ENCODE measurements at places on chromosomes 12 and 14.

- H3K36me3 ChIP-seq: no peaks in the 10 kb centered on the region
- no peaks in the 10 kb centered on the region for H3K27me3 ChIP-seq
- H3K27ac ChIP-seq: peak overlapping the region; percentile 98
- DNase-seq: peak; percentile 80
- peaks cover 68% of the 10 kb centered on the region for H3K4me1 ChIP-seq
- H3K4me3 ChIP-seq: no peak overlapping the region
These were observed 474.9 kb downstream of the ATP23 start for GRCh38 chr12:58416236-58416635.

GRCh38 chr12:49920241-49920914 lies 16.7 kb upstream of the FAIM2 start:
- H3K36me3 ChIP-seq: no peaks in the 10 kb centered on the region

GRCh38 chr12:53325511-53326061 lies 4.2 kb upstream of the AAAS start:
- H3K4me3 ChIP-seq: peak overlapping the region; percentile 82
- no peak overlapping the region for H3K27ac ChIP-seq
- H3K36me3 ChIP-seq: no peaks in the 10 kb centered on the region

- peaks cover 11% of the 10 kb centered on the region for H3K27me3 ChIP-seq
These were observed 71.6 kb upstream of the PSMC1 start for GRCh38 chr14:90184571-90185266.

DNA sequence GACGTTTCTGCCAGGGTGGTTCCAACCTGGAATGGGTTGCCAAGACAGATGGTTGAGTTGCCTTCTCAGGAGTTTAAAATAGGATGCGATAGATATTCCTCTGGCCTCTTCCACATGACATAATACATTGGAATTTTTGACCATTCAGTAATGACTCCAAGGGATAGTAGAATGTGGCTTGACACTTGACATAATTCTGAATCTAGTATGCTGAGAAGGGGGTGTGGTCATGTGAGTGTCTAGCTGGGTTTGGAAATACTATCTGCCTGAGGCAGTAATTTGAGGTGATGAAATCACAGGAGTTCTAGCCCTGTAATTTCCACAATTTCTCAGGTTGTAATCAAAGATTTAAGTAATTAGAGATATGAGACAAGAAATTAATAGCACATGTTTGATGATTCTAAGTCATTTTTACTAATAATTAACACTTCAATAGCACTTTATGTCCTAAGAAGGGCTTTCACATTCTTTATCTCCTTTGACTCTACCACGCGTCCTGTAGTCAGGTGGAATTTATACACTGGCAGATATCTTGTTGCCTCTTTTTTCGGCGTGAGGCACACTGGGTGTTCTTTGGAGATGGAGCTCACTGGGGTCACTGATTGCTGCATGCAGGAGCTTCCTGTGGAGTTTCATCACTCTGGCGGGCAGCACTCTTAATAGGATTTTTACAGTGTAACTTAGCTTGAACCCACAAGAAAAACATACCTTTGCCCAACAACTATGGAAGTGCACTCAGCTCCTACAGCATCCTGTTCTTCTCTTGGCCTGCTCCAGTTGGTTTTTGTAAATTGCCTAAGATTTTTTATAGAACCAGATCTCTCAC lies 3.2 kb upstream of the AMIGO2 start:
- no peaks in the 10 kb centered on the region for H3K36me3 ChIP-seq
- peak overlapping the region; percentile 26 for H3K27ac ChIP-seq
- no peak overlapping the region for H3K4me3 ChIP-seq
- H3K4me1 ChIP-seq: peaks cover 78% of the 10 kb centered on the region

DNA sequence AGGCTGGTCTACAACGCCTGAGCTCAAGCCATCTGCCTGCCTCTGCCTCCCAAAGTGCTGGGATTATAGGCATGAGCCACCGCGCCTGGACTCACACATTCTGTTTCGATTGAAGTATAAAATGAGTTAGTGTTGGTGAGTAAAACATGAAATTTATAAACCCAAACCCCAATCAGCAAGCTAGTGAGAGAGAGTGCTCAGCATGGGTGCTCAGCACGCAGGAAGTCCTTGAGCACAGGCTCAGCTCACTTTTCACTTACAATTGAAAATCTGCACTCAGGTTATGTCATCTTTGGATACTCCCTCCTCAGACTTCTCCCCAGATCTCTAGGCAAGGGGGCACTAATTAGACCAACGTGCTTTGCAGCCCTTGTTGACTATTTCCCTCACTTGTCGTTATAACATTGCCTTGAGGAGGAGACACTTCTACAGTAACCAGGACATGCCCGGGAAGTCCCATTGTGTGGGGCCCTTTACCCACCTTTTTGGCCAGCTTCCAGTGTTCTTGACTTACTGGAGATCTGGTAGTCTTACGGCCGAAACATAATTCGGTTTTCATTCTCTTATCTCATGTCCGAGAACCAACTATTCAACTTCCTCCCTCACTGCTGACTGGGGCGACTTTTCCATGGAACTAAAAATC lies 68.5 kb upstream of the AMN1 start:
- H3K4me1 ChIP-seq: no peaks in the 10 kb centered on the region
- H3K27me3 ChIP-seq: no peaks in the 10 kb centered on the region
- no peak overlapping the region for H3K4me3 ChIP-seq
- no peak for DNase-seq

DNA sequence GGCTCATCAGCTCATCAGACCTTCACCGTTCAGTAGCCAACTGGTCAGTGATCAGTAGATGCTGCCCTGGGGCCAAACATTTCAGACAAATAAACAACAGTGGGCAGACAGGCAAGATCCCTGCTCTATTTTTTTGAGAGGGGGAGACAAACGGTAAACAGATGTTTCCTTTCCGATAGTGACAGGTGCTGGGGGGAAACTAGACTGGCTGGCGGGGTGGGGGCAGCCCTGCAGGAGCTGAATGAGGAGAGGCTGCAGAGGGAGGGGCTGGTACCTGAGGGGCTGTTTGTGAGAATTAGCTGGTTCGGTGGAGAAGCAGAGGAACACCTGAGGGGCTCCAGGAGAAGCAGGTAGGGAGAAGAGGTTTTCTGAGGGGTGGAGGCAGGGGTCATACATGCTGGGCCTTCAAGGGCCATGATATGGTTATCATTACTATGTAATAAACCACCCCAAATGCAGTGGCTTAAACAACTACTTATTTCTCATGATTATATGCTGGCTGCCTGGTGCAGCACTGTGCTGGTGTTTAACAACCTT lies 8.2 kb upstream of the GOLGA3 start:
- no peak overlapping the region for H3K4me3 ChIP-seq
- H3K4me1 ChIP-seq: no peaks in the 10 kb centered on the region
- peaks cover 13% of the 10 kb centered on the region for H3K36me3 ChIP-seq

- peaks cover 28% of the 10 kb centered on the region for H3K4me1 ChIP-seq
- H3K27me3 ChIP-seq: no peaks in the 10 kb centered on the region
- H3K27ac ChIP-seq: peak overlapping the region; percentile 97
- peak; percentile 58 for DNase-seq
These were observed 1.4 kb downstream of the ATF1 start for GRCh38 chr12:50765095-50765911.

DNA sequence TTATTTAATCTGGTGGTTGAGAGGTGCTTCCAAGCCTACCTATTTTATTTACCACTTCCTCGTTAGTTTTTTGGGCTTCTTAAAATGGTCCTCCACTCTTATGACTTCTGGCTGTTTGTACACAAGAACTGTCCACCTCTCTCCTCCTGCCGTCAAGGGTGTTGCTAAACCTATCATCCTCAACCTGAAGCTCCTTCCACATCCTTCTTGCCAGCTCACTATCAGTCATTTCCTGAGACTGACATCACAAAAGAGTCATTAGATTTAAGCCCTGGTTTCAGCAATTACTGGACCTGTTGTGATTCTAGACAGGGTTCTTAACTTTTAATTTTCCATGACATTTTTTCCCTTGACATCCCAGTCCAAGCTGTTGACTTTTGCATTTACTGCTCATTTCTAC lies 91.9 kb downstream of the BICD1 start:
- DNase-seq: peak; percentile 78
- H3K36me3 ChIP-seq: no peaks in the 10 kb centered on the region
- peaks cover 9% of the 10 kb centered on the region for H3K4me1 ChIP-seq
- no peaks in the 10 kb centered on the region for H3K27me3 ChIP-seq
- H3K4me3 ChIP-seq: no peak overlapping the region
- peak overlapping the region; percentile 76 for H3K27ac ChIP-seq

- H3K27me3 ChIP-seq: no peaks in the 10 kb centered on the region
- H3K4me1 ChIP-seq: peaks cover 19% of the 10 kb centered on the region
- peak; percentile 62 for DNase-seq
- 0 out of 2 replicates have a peak, but pooled peaks cover 3% of the 10 kb centered on the region for H3K36me3 ChIP-seq
These were observed 151.7 kb upstream of the RTL1 start for GRCh38 chr14:101055106-101055662.

DNA sequence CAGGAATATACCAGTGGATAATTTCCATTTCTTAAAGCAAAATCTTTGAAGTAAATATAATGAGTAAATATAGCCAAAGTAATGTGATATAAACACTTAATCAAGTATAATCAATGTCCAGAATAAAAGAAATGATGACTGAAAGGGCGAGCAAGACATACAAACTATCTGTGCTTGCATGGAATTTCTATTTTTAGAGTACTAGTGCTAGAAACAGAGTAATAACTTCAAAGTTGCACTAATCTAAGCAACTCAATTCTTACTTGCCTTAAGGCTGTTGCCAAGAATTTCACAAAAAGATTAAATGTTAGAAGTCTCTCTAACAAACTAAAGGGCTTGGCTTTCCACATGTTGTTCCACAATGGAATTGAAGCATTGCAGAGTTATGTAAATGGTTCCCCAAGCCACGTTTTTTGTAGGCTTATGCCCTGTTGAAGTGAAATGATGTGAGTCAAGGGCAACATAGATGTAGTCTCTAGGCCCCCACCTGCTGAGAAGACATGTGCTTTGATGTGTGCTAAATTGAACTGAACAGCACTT lies 175.0 kb upstream of the LMNTD1 start:
- DNase-seq: no peak
- H3K27ac ChIP-seq: no peak overlapping the region
- H3K36me3 ChIP-seq: no peaks in the 10 kb centered on the region
- H3K27me3 ChIP-seq: no peaks in the 10 kb centered on the region
- no peaks in the 10 kb centered on the region for H3K4me1 ChIP-seq

GRCh38 chr12:124053851-124054250 lies 80.8 kb downstream of the ZNF664 start:
- peak; percentile 32 for DNase-seq
- H3K4me3 ChIP-seq: no peak overlapping the region
- no peaks in the 10 kb centered on the region for H3K4me1 ChIP-seq
- no peaks in the 10 kb centered on the region for H3K36me3 ChIP-seq
- no peak overlapping the region for H3K27ac ChIP-seq

GRCh38 chr14:57400556-57401494 lies 10.4 kb downstream of the NAA30 start:
- H3K36me3 ChIP-seq: peaks cover 44% of the 10 kb centered on the region
- no peaks in the 10 kb centered on the region for H3K4me1 ChIP-seq
- H3K4me3 ChIP-seq: no peak overlapping the region
- DNase-seq: no peak
- H3K27me3 ChIP-seq: no peaks in the 10 kb centered on the region
- H3K27ac ChIP-seq: no peak overlapping the region

DNA sequence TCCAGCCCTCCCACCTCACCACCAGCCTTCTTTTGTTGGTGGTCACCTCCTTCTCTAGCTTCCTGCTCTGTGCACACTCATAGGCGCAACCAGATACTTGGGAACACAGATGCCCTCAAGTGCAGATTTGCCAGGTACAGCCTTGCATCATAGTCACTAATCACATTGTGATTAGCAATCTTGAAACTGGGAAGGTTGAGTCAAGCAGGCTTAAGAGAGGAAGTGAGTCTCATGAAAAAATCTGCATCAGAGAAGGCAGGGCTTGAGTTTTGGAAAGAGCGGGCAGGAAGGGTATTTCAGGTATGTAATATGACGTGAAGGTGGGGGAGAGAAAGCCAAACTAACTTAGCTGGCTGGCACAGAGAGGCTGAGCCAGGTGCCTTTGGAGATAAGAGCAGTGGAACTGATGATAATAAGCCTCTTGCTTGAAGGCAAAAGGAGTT lies 2.7 kb upstream of the RABGGTA start:
- no peak overlapping the region for H3K4me3 ChIP-seq
- H3K4me1 ChIP-seq: peaks cover 24% of the 10 kb centered on the region
- no peaks in the 10 kb centered on the region for H3K27me3 ChIP-seq
- DNase-seq: peak; percentile 78
- peak overlapping the region; percentile 29 for H3K27ac ChIP-seq

DNA sequence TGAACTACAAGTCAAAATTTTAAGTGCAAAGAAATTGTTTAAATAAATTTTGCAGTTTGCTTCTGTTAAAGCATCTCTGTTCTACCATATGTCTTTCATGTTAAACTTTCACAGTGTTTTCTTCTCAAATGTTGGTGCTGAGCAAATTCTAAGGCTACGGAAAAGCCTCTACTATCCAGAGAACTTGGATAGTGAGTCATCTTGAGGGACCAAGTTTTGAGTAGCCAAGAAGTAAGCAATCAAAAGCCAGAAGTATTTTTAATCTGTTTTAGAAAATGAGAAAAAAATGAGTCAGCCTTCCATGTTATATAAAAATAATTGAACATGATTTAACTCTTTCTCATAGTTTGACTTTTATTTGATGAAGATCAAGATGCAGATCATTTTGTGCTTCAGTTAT lies 3.3 kb downstream of the BRMS1L start:
- DNase-seq: peak; percentile 37
- H3K4me3 ChIP-seq: no peak overlapping the region
- peaks cover 7% of the 10 kb centered on the region for H3K4me1 ChIP-seq
- no peaks in the 10 kb centered on the region for H3K27me3 ChIP-seq
- H3K27ac ChIP-seq: no peak overlapping the region

DNA sequence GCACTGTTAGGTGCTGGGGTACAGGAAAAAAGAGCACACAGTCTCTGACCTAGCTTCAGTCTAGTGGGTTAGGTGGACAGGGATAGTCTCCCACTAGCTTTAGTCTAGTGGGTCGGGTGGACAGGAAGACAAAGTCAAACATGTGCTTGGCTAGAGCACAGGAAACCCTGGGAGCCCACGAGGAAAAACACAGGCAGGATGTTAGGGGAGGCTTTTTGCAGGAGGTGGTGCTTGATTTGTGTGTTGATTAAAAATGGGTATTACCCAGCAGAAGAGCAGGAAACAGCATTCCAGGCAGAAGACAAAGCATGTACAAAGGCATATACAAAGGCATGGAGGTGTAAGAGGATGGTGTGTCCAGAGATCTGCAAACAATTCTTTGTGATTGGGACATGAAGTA lies 23.3 kb downstream of the SLC38A2 start:
- no peak overlapping the region for H3K27ac ChIP-seq
- DNase-seq: no peak
- H3K27me3 ChIP-seq: no peaks in the 10 kb centered on the region
- H3K4me1 ChIP-seq: no peaks in the 10 kb centered on the region

DNA sequence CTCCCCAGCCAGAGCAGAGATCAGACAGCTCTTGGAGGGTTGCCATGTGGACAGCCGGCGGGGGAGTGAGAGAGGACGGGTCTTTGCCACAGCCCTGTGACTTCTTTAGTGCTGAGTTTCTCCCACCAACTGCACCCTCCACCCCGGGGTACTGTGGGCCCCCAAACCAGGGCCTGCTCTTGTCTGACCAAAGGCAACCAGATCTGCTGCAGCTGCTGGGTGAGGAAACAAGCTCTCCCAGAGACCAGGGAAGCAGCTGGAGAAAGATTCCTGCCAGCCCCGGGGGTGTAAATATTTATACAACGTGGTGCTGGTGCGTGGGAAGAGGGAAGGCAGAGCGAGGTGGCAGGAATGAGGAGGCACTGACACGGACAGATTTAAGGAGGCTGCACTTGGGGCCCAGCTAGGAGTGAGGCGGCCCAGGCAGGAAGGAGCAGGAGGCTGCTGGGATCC lies 14.3 kb upstream of the ZFP36L1 start:
- H3K4me1 ChIP-seq: no peaks in the 10 kb centered on the region
- no peaks in the 10 kb centered on the region for H3K36me3 ChIP-seq
- no peak for DNase-seq
- H3K4me3 ChIP-seq: no peak overlapping the region
- no peak overlapping the region for H3K27ac ChIP-seq

All from PC-3 (cell line).